ENCODE measurements at places on chromosomes 7 and 10.

DNA sequence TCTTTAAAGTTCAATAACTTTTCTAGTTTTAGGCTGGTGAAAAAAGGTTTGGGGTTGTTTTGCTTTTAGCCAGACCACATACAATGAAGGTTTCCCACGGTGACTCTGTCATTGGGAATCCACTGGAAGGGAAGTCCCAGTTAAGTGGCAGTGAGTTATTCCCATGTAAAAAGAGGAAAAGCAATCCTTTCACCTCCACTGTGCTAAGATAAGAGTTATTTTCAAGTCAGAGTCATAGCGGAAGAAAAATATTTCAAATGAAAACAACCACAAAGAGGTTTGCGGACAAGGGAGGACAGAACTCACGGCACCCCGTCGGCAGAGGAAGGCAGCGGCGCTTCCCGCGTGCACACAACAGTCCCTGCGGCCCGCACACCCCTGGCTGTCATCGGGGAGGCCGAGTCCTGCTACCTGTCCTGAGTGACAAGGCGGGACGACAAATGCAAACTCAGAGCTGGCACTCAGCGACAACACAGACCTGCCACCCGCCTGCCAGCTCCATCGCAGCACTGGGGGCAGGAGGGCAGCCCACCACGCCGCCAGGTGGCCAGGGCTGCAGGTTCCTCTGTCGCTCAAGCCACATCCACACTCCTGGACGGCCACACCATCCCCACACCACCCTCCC lies 9.3 kb upstream of the PAPOLB start:
- DNase-seq, result no peak

DNA sequence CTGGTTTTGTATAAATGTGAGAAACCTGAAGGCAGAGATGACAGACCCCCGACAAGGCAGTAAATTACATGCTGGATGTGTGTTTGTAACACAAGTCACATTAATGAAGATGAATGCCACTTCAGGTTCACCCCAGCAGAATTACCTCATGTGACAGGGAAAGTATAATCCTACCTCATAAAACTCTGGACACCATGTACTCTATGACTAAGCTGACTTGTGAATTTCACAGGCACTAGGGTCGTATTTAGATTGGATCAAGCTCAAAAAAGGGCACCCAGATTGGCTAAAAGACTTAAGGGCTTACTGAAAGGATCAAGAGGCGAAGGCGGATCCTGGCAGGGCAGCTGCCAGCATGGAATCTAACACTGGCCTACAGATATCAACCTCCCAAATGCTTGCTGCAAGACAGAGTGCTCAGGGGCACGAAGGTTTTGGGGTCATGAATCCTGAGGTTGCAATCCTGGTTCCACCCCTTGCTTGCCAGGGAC lies 161.4 kb downstream of the PIP4K2A start:
- DNase-seq, result no peak

DNA sequence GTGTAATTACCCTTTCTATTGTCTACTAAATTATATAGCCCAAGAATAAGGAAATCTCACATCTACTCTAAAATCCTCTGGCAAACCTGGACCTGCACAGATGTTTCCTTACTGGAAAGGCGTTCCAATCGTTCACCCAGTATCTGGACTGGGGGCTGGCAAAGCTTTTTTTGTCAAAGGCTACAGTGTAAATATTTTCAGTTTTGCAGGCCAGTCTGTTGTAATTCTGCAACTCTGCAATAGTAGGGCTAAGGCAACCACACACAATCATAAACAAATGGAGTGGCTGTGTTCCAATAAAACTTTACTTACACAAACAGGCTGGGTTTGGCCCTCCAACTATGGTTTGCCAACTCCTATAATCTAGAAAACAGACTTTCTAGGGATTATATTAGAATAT lies 56.2 kb downstream of the GLI3 start:
- DNase-seq, result no peak

DNA sequence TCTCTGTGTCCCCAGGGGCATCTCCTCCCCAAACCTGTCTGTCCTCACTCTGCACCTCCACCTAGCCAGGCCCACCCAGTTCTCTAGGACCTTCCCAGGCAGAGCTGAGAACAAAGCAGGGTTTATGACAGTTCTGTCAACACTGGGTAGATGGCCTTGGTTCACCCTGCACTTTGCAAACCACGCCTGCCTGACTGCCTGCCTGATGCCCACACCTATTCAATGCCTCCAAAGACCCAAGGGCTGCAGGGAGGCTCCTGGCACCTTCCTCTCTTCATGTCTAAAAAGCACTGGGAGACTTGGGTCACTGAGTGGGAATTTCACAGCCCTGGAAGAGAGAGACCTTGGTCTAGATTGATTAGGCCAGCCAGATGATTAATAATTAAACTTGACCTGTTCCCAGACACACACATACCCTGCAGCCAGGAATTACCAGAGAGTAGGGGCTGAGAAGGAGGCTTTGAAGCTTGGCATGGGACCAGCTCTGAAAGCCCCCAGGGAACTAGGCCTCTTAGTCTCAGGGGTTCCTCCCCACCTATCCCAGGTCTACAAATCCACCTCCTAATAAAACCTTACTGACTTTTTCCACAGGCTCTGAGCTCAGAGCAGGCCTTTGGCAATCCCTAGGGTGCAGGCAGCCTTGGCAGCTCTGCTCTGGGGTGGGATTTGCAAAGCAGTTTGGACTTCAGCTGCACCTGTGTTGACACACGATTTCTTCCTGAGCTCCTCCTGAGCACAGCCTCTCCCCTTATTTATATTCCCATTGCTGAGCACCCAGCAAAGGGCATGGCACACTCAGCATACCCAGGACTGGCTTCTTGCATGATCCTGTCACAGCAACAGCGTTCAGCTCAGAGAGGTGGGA lies 25.7 kb upstream of the PDCD4 start:
- no peak for DNase-seq

GRCh38 chr10:49408519-49409306 lies 12.8 kb upstream of the DRGX start:
- no peak for DNase-seq

- no peak for DNase-seq
Measured at GRCh38 chr7:1798191-1798590, 128.1 kb downstream of the ELFN1 start.

DNA sequence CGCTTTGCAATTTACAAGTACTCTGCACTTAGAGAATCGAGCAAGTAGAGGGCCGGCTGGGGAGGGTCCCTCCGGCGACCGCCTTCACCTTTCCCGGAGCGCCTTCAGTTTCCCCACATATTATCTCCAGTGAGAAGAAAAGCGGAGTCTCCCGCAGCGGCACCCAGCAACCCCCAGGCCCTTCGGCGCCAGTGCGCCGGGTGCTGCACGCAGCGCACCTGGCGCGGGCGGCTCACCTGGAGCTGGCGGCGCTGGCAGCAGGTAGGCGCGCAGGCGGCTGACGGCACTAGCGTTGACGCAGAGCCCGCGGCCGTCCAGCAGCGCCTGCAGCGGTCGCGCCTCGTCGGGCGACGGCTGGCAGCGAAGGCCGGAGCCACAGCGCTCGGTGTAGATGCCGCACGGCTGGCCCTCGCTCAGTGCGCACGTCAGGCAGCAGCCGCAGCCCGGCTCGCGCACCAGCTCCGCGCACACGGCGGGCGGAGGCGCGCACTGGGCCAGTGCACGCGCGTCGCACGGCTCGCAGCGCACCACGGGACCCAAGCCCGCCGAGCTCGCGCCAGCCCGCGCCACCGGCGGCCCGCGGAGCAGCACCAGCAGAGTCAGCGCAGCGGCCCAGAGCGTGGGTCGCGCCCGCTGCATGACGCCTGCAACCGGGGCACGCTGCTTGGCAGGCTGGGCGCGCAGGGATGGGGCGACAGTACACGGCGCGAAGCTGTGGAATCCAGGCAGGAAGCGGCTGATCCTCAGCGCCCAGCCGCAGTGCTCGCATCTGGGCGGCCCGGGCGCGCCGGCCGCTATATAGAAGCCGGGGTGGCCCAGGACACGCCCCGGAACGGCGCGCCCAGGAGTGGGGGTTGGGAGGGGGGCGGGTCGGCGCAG lies at the start of gene IGFBP3:
TSS of gene IGFBP3 (minus strand) at position 771 of the 879 bp plus-strand sequence. CDS start at position 639, 132 bp downstream.
- no peak for DNase-seq

DNA sequence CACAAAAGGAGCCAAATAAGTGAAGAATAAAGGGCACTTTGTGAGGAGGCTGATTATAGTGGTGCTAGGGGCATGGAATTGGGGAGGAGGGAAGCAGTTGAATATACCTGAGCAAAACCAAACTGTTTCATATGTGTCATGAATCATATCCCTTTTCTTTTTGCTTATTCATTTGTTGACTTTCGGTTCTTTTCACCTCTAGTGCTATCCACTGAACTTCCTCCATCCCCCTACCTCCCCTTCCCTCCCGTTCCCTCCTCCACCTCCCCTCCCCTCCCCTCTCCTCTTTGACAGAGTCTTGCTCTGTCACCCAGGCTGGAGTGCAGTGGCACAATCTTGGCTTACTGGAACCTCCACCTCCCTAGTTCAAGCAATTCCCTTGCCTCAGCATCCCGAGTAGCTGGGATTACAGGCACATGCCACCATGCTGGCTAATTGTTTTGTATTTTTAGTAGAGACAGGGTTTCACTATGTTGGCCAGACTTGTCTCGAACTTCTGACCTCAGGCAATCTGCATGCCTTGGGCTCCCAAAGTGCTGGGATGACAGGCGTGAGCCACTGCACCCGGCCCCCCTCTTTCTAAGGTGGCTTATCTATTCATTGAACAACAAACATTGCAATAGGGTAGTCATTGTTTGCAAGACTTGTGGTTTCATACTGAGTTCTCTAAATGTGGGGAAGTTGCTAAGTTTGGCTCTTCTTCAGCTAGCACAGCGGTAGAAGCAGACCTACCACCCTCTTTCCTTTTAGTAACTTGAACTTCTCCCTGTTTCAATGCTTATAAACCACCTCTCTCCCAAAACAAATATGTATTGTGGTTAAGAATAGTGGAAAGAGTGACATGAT lies 150.4 kb upstream of the PRPS1L1 start:
- no peak for DNase-seq

DNA sequence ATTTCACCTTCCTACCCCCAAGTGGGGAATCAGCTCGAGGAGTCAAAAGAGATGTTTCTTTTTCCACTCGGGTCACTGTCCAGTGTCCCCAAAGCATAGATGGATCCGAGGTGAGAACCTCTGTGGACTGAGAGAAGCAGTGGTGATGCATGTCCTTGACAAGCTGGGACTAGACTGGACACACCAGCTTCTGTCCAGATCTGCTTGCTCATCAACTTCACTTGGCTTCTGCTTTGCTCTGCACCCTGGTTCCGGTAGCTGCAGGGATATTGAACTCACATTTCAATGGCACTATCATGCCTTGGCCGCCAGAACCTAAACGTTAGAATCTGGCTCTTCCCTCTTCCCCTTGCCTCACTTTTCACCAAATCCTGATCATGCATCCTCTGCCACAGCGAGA lies 50.3 kb upstream of the CXCL12 start:
- DNase-seq, result no peak

- no peak for DNase-seq
Measured at GRCh38 chr7:132244903-132245480, 331.3 kb downstream of the PLXNA4 start.

GRCh38 chr7:43260980-43261878 lies 148.8 kb downstream of the HECW1 start:
- DNase-seq, result peak; percentile 93

- DNase-seq, result no peak
Measured at GRCh38 chr10:33674986-33675599, 340.6 kb upstream of the NRP1 start.

DNA sequence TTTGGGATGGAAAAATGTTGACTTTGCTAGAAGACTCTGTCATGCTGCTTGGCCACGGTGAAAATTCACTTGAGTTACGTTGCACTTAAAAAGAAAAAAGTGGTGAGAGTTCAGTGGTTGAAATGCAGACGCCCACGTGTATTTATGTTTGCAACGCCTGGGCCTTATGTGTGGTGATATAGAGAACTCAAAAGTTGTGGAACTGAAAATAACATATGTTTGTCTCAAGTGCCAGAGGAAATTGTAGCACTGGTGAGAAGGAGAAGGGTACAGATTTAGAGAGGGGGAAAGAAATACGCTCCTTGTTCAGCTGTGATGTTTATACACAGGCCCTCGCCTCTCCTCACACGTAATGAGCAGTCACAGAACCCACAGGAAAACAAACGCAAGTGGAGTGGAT lies 73.6 kb downstream of the EMX2 start:
- DNase-seq, result no peak

DNA sequence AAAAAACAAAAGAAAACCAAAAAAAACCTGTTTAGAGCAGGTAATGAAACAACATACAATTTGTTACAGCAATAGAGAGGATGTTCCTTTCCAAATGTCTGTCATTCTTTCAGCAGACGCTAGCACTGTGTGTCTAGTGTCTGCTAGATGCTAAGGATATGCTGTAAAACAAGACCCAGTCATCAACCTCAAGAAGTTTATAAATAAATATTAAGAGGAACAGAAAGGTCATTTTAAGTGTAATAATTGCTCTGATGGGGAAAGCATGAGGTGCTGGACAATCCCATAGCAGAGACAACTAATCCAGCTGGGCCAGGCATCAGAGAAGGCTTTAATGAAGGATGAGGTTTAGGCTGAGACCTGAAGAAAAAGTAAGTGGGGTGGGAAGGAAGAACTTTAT lies 23.3 kb upstream of the ASCC1 start:
- DNase-seq, result no peak

DNA sequence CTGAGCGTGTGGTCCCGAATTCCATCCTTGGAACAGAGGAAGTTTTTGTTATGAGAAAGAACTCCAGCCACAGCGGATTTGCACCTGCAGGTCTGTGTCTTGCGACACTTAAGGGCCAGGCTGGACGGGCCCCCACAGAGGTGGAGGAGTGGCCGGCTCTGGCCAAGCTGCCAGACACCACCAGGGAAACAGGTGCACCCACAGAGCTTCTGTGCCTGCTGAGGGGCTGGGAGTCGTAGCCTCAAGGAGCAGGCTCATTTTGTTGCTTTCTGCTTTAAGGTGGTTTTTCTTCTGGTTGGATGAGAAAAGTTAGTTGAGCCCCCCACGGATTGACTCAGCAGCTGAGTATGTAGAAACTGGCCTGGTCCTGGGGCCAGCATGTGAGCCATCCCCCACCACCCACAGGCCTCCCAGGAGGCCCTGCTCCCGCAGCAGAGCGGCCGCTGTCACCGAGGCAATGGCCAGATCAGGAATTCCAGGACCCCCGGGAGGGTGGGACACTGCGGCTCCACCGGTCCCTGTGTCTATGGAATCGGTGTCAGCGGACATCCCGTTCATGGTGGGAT lies 41.9 kb downstream of the NKX6-2 start:
- no peak for DNase-seq

- DNase-seq, result no peak
Measured at GRCh38 chr10:17880601-17881000, 71.1 kb upstream of the SLC39A12 start.

GRCh38 chr10:26365681-26366358 lies 72.3 kb upstream of the APBB1IP start:
- no peak for DNase-seq

- DNase-seq, result no peak
Measured at GRCh38 chr7:122802301-122802751, 83.9 kb downstream of the CADPS2 start.

DNA sequence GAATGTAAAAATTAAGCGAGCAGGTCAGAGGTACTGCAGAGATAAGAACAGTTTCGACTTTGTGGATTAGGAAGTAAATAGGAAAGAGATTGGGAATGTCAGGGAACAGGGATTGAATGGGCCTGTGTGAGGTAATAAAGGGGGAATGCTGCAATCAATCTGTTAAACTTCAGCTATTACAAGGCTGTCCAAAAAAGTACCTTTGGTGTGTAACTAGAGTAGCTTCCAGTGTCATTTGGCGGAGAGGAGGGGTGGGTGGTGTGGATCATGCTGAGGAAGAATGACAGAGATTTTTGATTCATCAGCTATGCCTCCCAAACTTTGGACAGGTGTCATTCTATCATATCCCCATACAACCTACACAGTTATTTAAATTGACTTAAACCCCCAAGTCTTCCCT lies 128.2 kb upstream of the RHEB start:
- no peak for DNase-seq
